ENCODE measurements at places on chromosomes 2 and 18.

DNA sequence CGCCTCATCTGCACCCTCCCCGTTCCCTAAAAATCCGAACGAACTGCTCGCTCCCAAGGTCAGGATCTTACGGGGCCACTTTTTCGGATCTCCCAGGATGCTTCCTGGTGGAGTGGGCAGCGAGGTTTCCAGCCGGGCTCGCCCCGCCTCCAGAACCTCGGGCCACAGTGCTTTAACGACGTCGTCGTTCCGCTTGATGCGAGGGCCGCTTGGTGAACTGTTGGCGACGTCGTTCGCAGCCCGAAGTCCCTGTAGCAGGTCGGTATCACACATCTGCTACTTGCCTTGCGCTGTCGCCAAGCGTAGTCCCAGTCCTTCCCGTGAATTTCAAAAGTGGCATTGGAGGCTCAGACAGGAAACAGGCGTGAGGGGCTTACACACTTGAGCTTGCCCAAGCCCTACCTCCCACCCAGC, 15.3 kb downstream of the EVX2 start:
- DNase-seq = no peak

- no peak for DNase-seq
These were observed 89.4 kb upstream of the PXDN start for GRCh38 chr2:1833726-1834125.

DNA sequence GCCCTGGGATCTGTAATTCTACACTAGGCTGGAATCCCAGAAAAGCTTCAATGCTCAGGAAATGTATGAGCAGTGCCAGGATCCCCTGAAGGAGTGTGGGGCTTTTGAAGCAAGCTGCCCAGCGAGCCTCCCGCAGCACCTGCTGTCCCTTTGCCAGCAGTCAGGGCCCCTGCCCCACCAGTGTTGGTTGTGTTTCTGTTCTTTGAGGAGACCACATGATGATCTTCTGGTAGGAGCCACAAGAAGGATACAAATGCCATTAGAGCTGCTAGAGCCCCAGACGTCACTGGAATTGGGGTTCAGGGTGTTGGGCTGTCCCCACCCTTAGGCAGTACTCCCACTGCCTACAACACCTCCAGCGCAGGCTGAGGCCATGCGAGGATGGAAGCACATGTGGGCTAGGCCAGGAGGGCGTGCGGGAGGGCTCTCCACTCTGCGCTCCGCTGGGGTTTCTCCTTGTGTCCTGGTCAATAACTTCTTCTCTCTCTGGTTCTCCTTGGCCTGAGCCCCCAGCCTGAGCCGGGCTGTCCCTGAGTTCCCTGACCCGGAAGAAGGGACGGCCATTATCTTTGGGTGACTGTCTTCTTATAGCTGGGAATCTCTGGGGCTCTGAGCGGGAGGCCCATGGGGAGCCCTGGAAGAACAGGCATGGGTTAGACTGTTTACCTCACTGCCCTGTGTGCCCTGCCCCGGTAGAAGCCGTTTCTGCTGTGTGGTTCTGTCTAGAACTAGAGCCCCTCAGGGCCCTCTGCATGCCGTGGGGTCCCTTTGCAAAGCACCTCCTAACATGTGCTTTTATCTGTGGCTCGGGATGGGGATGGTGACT, 73.9 kb downstream of the LRRFIP1 start:
- DNase-seq = no peak

DNA sequence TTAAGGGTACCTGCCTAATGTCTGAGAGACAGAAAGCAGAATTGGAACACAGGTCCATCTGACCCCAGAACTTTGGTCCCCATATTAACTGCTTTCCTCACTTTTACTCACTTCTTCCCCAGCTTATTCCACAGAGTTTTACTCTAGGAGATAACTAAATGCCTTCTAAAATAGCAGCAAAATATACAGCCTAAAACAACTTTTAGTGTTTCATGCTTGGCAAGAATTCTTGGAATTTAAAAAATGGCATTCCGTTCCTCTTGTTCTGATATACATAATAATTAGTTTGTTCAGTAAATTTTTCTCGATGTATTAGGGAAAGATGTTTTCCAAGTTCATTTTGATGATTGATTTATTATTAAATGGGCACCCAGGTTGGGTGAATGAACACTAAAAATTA, 151.9 kb downstream of the FHOD3 start:
- DNase-seq = no peak

- no peak for DNase-seq
These were observed 120.9 kb upstream of the CDC42EP3 start for GRCh38 chr2:37792366-37792765.

DNA sequence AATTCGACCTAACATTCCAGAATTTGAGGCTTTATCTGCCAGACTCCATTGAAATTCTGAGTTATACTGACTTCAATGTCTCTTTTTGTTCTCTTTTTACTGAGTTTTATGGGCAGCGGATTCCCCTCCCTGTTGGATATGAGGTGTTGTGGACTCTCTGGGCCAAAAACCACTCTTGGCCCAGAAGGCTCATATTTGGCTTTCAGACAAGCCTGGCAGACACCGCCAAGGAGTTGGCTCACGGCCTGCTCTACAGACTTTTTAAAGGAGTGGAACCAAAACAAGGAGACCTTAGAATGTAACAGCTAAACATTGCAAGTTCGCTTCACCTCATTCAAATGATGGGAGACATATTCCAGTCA, 206.4 kb upstream of the NCKAP5 start:
- no peak for DNase-seq

GRCh38 chr2:214574084-214574781, 163.4 kb downstream of the VWC2L start:
- DNase-seq = no peak

DNA sequence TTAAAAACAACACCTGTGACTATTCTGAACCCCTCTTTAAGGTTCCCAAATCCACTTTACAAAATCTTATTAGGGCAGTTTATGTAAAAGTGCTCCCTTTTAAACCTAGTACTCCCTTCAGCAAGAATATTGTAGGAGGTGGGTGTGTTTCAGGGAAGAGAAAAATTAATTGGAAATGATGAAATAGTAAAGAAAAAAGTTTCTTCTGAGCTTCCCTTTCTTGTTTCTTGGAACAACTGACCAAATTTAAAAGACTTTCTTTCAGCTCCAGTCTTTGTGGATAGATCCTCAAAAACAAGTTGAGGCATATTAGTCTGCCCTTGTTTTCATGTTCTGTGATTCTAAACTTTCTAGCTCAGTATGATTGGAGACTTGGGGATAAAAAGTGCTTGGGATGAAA, 3.0 kb downstream of the VWA3B start:
- DNase-seq = no peak

DNA sequence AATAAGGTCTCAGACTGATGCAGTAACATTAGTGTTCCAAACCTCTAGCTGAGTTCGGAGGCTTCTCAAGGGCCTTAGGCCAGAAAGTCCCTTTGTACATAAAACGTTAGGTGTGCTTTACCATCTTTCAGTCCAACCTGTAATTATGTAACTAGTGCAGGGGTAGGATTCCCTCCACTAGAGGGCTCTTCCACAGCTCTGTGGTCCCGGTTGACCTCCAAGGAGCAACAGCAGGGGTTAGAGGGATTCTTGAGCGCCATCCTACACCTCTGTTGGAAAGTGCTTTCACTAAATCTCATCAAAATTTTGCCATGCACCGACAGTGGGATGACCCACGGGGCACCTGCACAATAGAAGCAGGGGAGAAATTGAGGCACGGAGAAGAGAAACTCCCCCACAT, 155.8 kb upstream of the LRP1B start:
- no peak for DNase-seq

DNA sequence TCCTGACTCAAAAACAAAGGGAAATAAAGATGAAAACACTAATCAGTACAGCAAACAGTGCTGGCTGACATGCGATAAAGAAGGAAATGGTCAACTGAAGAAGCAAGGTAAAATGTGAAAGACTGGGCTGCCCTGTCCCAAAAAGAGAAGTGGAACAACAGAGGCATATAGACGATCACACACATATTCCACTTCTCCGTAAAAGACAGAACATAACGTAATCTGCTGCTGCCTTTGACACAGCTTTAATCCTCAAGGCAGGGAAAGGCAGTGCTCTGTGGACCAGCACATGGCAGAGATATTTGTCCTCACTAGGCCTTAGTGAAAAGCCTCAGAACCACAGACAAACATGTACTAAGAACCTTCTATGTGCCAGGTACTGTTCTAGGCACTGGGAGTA, 24.3 kb upstream of the REL start:
- no peak for DNase-seq

Measured in cortex of kidney (tissue), 1 donor.